T1000 (cell line): ENCODE measurements at places on chromosomes 5 and 9.
A peak's percentile ranks its signal among the peaks of the same experiment; 100 is the strongest.

DNA sequence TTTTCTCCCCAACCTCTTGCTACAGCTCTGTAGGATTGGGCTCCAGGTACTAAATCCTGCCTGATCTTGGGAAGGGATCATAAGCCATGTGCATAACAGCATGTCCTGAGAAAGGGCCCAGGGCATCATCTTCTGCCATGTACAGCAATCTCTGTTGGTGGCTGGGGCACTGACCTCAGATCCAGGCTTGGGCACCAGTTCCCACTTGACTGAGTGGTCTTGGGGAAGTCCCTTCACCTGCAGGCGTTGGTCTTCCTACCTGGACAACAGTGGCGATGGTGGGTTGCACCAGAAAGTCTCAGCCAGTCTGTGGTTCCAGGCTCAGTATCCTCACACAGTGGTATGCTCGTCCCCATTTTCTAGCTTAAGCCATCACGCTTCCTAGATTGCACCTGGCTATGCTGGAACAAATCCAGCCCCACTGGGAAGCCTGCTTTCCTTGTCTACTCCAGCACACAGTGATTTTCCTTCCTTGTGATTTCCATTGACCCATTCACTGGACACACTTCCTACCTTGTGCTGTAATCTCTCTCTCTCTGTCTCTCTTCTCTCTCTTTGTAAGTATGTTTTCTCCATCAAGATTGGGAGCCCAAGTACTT lies 121.7 kb upstream of the PITX1 start:
- DNase-seq: no peak

DNA sequence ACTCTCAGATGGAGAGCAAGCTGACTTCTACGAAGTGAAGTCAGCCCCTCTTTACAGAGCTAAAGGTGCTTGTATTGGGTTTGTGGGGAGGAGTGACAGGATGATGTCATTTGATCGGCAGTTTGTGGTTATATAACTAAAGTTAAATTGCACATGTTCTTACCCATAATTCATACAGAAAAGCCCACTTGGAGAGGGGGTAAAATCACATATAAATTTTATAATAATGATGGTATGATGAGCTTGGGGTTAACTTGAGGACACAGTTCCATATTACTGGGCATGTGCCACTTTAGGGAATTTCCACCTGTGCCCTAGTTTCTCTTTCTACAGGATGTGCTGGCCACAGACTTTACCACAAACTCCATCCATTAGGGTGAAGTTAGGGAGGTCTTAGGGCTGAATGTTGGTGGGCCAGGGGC lies 1178.6 kb upstream of the CDH9 start:
- DNase-seq: no peak

DNA sequence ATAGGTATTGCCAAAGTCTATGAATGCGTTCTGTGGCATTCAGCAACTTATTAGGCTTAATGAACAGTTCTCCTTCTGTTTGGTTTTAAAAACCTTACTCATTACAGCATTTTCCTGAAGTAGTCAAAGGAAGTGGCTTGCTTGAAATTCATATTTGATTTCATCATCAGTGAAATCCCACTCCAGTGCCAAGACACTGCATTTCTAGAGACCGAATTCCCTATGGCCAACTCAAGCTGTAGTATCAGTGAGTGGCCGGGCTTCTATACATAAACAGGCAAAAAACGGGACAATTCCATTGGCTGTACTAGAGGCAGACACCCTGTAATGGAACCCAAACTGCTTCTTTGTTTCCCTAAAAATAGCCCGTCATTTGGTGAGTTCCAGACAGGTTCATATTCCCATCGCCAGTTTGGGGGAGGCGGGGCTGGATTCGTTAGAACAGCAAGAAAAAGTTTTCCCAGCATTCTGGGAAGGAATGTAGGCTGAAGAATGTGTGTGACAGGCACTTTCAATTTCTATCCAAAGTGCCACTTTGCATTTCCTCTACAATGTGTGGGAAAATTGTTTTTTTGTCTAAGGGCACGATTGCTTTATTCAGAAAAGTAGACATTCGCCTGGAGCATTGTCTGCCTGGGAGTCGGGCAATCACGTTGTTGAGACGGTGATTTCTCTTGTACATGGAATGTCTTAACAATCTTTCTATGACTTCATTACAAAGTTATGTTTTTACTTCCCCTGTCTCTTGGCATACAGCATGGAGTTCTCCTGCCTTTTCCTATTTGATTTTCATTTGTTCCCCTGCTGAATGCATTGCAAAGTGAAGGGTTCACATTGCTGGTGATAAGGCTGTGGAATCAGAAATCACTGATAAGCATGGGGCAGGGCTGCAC lies 141.8 kb upstream of the MAST4 start:
- no peak for DNase-seq

DNA sequence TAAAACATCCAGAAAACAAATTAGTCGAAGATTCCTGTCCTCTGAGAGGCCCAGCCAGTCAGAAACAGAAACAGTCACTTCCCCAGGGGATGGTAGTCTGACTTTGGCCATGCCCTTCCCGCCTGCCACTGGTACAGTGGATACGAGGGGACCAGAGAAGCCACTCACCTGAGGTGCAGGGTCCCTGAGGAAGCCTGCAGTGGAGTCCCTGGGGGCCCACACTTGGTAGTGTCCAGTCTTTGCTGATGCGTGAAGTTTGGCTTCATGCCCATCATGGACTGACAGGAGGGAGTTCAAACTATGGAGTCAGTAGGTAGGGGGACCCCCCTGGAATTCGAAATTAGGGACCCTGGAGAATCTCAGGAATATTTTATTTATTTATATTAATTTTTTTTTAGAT lies 147.5 kb downstream of the DAB2IP start:
- no peak for DNase-seq

- no peak for DNase-seq
Observed at GRCh38 chr9:131598121-131598520, 52.8 kb downstream of the PRRT1B start.

DNA sequence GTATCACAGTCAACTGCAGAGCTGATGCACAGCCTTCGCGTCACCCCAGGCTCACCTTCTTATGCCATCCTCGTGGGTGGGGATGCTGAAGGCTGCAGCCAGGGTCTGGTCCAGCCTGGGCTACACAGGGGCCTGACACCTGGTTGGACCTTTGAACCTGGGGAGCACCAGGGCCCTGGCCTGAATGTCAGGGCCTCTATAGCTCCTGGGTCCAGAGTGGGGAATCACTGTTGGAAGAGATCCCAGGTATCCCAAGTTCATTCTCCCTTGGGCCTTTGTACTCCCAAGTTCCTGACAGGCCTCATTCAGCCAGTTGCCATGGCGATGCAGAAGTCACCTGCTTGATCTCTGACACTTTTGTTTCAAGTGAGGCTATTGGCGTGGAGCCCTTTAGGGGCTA lies 43.8 kb downstream of the ZNF618 start:
- no peak for DNase-seq

DNA sequence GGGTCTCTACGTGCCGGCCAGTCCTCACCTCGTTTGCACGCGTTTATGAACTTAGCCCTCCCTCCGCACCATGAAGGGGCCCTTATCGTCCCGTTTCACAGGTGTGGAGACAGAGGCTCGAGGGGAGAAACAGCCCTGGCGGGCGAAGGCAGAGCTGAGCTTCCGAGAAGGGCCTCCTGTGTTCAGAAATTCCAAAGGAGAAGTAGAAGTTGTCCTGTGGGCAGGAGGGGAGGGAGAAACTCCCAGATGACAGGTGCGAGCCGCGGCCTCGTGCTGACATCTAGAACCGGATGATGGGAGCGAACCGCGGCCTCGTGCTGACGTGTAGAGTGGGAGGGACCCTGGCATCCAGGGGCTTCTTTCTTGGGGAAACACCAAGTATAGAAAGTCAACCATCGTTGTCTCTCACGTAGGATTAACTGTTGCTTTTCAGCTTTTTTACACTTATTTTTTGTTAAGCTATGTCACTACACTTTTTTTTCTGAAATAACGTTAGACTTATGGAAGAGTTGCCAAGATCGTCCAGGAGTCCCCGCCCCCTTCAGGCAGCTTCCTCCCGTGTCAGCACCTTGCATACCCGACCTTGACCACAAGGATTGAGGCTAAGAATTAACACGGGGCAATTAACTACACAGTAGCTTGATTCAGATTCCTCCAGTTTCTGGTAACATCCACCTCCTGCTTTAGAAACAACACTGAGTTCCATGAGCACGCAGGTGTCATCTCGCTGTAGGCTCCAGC lies 42.8 kb upstream of the NKD2 start:
- DNase-seq: no peak

DNA sequence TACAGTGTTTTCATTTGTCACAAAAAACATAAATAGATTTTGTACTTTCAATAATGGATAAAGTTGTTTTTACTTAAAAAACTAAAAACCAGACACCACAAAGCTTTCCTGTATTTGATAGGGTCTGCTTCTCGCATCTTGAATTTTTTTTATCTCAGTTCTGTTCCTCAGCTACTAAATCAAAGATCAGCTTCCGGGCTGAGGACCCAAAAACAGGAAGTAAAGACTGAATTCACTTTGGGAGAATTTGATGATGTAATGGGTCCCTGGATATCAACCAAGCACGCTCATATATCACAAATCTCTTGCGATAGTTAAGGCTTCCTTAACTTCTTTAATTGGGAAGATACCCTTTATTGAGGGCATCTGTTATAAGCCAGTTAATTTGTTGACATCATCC lies 24.1 kb downstream of the ITK start:
- DNase-seq: no peak

DNA sequence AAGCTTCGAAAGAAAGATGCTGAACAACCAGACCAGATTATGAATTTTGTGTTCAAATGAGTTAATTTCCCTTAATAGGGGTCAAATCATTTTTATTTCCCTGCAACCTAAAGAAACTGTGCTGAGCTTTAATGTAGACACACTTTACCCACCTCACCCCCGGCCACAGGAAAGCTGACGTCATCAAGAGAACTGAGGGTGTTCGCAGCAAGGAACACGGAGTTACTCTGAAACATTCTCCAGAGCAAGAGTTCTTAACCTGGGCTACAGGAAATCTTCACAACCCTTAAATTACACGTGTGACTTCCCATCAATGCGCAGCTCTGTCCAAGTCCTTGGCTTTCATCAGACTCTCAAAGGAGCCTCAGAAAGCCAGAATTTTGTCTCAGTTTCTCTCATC lies 116.3 kb downstream of the COL23A1 start:
- no peak for DNase-seq

DNA sequence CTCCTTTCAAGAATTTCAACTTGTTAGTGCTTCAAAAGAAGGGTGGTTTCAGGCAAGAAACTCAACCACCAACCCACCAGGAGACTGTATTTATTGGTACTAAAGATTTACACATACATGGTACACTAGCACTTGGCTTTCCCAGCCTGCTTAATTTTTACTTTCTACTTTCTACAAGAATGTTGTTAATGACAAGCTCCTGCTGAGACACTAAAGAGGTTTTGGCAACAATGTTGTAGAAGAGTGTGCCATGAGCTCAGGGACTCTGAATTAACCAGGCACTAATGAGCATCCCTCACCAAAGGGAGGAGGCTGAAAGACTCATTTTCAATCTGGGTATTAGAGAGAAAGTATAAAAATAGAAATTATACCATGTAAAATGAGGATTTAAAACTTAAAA lies 195.0 kb downstream of the KIAA0825 start:
- DNase-seq: no peak

GRCh38 chr9:95003689-95004410 lies 277.4 kb downstream of the AOPEP start:
- no peak for DNase-seq

GRCh38 chr5:76367623-76368371 lies 35.3 kb upstream of the IQGAP2 start:
- DNase-seq: no peak

DNA sequence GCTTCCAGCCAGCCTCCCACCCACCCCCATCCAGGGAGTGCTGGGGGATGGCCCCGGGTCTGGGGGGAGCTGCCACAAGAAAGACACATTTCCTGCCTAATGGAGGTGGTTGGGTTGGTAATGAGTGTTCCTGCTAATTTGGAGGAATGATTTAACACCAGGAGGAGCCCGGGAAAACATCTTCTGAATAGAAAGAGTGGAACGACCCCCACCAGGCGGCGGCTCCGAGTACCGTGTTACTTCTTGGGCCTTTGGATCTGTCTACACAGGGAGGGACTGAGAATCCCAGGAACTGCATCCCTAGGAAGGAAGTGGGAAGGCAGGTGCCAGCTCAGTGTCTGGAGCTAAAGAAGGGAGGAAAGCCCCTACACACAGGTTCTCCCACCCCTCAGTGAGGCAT lies 64.6 kb downstream of the TSPAN17 start:
- DNase-seq: no peak

GRCh38 chr9:122402403-122402871 lies 31.6 kb downstream of the PTGS1 start:
- peak; percentile 70 for DNase-seq

GRCh38 chr9:86039991-86040860 lies 59.1 kb downstream of the GOLM1 start:
- DNase-seq: no peak

GRCh38 chr5:9498541-9499497 lies 47.1 kb downstream of the SEMA5A start:
- no peak for DNase-seq

DNA sequence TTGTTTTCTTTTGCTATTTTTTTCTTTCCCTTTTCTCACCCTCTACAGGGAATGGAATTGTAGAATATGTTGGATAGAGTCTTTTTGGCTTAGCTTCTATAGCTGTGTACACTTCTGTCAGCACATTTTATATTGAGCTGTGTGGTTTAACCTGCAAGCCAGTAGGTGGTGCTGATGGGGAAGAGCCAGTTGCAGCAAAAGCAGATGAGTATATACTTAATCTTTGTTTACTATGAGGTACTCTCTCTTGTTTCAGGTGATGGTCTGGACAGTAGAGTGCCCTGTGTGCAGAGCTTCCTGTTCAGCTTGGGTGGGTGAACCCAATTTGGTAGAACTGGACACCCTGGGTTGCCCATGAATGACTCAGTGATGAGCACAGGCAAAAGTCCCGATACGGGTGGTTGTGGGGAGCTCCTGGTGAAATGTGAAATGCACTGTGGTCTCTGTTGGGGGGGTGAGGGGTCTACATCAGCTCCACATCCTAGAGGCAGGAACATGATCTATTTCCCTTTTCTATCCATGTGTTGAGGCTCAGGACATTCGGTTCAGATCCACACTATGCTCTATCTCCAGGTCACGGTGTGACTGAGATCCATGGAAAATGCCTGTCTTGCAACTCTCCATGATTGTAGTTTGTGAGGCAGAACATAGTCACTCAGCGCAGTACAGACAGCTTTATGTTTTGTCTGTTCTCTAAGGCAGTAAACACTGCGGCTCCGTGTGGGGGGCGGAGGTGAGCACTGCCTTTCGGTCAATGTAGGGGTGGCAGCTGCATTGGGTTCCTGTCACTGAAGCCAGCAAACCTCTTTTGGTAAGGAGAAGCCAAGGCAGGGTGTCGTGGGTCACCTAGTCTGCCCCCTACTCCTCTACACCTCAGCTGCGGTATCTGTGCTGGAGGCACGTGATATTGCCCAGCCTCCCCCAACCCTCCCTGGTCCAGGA lies 353.2 kb downstream of the PRR16 start:
- no peak for DNase-seq
